ENCODE measurements at places on chromosomes 2 and 18.

DNA sequence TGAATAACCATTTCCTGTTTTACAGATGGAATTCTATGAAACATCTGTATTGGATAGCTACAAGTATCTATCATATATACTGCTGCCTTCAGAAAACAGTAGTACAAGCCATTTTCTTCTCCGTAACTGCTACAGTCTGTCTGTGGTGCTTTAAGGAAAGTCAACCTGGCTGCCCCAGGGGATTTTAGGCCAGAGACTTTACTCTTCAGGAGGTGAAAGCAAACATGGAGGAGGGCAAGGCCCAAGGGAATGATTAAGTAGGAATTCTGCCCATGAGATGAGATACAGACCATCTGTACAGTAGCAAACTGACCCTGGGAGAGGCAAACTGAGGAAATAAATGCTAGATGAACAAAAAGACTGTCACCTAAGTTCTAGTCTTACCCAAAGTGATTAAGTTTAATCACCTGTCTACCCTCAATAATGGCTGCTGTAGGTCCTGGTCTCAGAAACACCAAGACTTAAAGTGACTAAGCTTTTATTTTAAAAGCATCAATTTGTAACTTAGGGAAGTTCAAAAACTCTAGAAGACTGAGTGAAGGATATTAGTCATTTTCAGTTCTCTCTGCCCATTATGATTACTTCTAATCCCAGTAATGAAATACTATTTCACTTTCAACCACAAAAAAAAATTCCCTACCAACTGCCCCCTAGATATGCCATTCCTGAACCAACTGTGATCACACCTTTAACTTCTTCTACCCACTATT, 14.8 kb downstream of the MBD2 start:
- DNase-seq, result no peak

GRCh38 chr18:48790869-48791635, 159.7 kb downstream of the SMAD7 start:
- no peak for DNase-seq

DNA sequence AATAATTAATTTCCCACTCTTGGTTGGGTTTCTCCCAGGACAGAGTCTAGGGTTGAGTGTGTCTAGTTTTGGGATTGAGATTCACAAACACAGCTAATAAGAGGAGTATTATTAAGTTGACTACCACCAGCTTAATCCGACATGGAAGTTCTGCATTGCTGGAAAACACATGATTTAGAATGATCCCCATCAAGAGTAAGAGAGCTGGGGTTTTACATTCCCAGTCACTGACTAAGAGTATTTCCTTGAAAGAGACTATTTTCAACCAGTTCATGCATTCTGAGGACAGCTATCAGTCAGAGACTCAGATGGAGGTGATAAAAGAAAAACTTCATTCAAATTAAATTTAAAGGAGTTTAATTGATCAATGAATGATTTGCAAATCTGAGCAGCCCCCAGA, 334.6 kb upstream of the LRATD1 start:
- no peak for DNase-seq

DNA sequence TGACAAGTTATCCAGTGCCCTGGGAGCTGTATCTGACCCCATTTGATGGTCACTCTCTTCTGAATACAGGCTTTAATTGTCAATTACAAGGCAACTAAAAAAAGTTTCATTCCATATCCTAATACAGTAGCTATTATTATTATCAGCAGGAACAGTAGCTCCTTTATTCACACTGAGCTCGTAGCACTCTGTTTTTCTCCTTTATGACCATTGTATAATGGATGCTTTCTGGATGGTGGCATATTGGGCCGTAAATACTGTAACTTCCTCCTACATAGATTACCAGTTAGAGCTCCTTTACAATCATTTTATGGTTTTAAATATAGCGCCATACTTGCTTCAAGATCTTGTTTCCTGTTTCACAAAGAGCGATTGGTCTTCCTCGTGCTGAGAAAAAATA, 1040.3 kb downstream of the TSN start:
- DNase-seq, result no peak

- no peak for DNase-seq
Measured at GRCh38 chr2:184945326-184945725, 347.0 kb downstream of the ZNF804A start.

- DNase-seq, result no peak
Measured at GRCh38 chr2:132953771-132954170, 283.8 kb upstream of the LYPD1 start.

- DNase-seq, result no peak
Measured at GRCh38 chr2:84290537-84290936, 168.5 kb downstream of the SUCLG1 start.

DNA sequence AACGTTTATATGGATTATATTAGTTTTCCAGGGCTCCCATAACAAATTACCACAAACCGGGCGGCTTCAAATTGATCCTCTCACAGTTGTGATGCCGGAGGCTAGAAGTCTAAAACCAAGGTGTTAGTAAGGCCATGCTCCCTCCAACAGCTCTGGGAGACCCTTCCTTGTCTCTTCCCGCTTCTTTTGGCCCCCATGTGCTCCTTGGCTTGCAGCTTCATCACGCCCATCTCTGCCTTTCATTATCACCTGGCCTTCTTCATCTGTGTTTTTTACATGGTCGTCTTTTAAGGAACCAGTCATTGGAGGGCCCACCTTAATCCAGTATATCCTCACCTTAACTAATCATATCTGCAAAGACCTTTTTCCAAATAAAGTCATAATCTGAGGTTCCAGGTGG, 13.9 kb downstream of the MAPRE2 start:
- no peak for DNase-seq

DNA sequence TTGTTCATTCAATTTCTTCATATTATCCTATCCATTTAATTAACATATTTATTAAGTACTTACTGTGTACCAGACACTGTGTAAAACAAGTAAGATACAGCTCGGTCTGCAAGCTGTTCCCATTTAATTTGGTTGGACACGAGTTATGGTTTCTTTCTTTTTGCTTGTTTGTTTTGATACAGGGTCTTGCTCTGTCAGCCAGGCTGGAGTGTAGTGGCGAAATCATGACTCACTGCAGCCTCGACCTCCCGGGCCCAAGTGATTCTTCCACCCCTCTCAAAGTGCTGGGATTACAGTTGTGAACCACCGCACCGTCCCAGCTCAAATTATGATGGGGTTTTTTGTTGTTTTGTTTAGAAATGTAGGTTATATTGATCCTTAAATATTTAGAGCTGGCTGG, 9.0 kb downstream of the CYBRD1 start:
- DNase-seq, result no peak

DNA sequence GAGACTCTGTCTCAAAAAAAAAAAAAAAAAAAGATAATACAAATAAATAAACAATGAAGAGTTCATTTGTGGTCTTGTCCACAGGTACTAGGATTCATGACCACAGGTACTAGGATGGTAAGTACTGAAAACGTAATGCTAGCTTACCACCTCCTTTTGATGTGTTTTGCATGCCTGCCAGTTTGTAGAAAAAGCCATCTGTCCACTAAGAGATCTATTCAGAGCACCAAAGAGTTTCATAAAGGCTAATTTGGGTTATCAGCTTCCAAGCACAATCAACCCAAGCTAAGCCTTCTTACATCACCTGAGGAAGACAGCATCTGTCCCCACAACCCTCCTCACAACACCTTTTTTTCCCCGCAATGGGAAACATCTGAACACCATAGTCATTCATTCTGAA, 477.2 kb downstream of the ZEB2 start:
- DNase-seq, result no peak

DNA sequence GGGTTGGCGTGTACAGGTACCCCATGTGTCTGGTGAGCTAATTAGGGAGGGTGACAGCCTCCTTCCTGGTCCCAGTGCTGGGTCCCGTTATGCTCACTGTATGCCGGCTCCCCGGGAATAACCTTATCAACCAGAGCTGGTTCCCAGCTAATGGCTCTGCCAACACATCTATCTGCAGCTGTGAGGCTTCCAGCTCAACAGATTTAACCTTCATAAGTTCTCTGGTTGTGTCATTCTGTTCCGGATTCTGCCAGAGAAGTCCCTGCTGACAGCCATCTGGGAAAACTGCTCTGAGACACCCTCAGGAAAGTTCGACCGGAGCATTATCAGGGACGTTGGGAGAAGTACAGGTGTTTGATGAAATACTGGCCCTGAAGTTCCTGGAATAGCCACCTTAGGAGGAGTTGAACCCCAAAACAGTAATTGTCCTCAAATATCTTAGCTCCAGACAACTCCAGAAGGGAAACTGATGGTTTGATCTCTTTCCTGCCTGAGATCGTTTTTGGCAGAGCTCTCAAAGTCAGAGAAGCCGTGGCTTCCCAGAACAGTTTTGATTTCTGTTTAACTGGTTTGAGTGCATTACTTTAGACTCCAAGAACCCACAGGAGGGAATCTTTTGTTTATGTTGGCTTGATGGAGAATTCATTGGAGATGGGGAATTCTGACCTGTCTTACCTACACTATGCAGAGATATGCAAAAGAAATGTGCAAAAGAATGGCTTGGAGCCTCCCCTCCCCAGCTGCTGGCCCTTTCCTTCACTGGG, 39.4 kb upstream of the TXNDC2 start:
- DNase-seq, result no peak

- DNase-seq, result no peak
Measured at GRCh38 chr2:74528600-74529356, 728 bp downstream of the AUP1 start.

DNA sequence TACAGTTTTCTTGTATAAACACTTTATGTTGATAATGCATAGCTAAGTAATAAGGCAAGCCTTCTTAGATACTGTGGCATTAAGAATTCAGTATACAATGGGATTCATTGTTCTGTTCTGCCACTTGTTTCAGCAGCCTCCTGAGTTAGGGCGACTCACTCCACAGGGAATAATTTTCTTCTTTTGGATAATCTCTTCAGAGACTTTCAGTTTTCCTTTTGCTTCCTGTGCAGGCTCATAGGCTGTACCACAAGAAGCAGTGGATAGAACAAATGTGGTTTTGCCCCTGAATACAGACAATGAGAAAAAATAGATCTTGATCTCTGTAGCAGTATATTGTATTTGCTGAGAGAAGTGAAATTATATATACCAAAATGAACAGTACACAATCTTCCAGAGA, 298.0 kb downstream of the ZNF407 start:
- DNase-seq, result no peak

DNA sequence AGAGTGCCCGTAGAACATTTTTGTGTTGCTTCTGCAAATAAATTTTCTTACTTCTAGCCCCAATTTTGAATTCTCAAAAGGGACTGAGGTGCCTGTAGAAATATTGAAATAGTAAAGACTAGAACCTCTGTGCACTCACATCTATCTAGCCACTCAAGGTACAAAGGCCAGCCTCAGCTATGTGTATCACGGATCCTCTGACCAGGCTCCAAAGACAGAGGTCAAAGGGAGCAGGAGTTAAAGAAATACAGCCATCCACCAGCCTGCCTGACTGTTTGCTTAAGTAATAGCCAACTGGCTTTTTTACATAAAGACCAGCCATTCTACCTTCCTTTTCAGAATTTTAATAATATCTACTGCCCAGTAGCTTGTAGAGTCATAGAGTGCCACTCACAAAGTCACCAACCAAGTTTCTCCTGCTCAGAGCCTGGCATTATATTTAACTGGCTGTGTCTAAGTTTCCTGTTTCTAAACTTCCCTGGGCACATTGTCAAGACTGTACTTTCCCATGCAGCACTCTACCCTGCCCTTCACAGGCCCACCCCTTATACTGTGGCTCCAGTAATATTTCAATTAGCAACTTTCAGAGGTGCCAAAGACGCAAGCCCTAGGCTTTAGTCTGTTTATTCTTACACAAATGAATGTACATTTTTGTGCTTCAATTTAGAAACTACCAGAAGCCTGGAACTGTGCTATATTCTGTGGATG, 338.3 kb upstream of the NT5C1B start:
- DNase-seq, result no peak

GRCh38 chr2:164205347-164205746, 415.9 kb downstream of the GRB14 start:
- no peak for DNase-seq

GRCh38 chr2:224885836-224886547, 156.3 kb downstream of the DOCK10 start:
- no peak for DNase-seq

GRCh38 chr2:40470822-40471813, 19.2 kb upstream of the SLC8A1 start:
- no peak for DNase-seq

GRCh38 chr2:229675569-229675968, 38.8 kb downstream of the DNER start:
- DNase-seq, result no peak

- no peak for DNase-seq
Measured at GRCh38 chr18:63539904-63540510, 2.2 kb upstream of the SERPINB12 start.

- DNase-seq, result no peak
Measured at GRCh38 chr2:21104030-21104660, 19.6 kb upstream of the TDRD15 start.

DNA sequence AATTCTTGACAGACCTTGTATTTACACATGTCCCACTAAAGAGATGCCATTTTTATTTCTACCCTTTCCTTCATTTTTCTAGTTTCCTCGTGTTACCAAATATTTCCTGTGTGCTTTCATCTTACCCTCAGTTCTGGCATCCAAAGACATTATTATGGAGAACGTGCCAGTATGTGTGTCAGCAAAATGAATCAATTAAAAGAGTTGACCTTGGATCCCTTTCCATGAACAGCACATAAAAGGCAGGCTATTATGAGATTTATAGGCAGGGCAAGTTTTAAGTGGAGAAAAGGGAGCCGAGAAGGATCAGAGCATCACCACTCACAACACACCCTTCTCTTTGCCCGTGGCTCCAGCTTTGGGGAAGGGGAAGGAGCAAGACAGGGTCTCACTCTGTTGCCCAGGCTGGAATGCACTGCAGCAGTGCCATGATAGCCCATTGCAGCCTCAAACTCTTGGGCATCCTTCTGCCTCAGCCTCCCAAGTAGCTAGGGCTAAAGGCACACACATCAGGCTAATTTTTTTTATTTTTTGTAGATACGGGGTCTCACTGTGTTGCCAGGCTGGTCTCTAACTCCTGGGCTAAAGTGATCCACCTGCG, 149.9 kb downstream of the GFPT1 start:
- no peak for DNase-seq

- no peak for DNase-seq
Measured at GRCh38 chr2:173588931-173589369, 234.3 kb downstream of the CDCA7 start.

GRCh38 chr2:238820916-238821315, 27.0 kb upstream of the TWIST2 start:
- DNase-seq, result no peak

DNA sequence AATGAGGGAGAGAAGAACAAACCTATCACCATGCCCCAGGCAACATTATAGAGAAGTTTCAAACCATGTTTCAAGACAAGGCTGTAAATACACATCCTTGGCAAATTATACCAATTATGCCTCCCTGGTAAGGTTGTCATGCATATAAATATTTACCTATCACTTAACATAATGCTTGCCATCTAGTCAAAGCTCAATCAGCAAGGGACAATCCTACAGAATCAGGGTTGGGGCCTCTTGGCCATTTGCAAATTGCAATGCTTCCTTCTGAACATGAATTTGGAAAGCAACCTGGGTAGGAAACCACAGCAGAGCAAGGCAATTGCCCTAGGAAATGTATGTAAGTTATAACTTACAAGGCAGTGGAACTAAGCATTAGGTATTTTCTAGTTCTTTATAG, 907.2 kb upstream of the CDH2 start:
- no peak for DNase-seq
